Fibroblast of lung (primary cell): ENCODE measurements at places on chromosomes 7 and 10. TPM values are rescaled to one million over a fixed set of nuclear protein-coding genes. Genes with fewer than 3 reads are reported as not detected.

DNA sequence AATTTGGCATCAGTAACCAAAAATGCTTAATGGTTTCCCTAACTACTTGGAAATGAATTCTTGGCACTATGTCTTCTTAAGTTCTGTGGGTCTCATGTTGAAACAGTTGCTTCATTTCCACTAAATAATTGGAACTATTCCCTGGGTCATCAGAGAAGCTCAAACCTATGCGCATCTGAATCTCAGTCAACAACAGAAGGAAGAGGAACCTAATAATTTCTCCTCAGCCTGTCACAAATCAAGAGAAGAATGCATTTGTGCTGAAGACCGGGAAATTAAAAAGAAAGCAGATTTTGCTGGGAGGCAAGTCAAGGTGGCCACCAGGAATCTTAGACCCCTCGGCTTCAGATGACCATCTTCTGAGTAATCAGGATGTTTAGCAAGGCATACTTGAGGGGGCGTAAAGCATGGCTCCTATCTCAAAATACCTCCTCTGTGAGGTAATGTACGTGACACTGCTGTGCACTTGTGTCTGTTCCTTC is 41.4 kb downstream of the TOMM7 start:
- peak; percentile 71 for DNase-seq

DNA sequence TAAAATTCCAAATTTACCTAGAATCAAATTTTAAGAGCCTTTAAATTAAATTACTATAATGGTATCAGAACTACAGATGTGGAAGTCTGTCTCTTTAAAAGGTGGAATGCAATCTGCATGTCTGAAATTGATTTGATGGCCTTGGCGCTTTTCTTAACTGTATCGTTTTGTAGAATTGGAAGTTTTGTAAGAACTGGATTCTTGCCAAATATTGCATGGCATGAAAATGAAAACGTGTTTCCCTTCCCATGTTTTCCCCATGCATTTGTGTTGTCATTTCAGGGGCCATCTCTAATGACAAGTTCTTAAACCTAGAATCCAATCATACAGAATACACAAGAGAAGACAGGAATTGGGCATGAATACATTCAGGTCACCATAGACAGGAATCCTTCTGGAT is 162.5 kb downstream of the KIAA1217 start:
- no peak for DNase-seq

DNA sequence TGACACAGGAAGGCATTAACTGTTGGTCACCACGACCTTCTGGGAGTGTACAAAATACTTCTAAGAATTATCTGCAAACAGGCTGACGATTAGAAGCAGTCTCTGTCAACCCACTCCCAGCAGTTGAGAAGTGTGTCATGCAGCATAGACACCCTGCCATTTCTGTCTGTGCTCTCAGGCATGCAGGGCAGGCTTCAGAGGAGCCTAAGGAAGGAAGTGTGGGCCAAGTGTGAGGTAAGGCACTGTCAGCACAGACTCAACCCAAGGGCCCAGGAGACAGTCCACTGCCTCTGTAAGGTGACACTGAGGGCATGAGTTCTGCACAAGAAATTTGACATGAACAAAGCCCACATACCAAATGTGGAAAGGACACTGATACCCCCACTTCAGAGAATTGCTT is 109.0 kb upstream of the VIPR2 start:
- DNase-seq, result no peak

- peak; percentile 99 for DNase-seq
These were observed 232.5 kb downstream of the SKIDA1 start for GRCh38 chr10:21292763-21293517.

- no peak for DNase-seq
These were observed 25.3 kb downstream of the IKZF1 start for GRCh38 chr7:50329775-50330174.

- DNase-seq, result peak; percentile 47
These were observed 136.4 kb upstream of the ODAD2 start for GRCh38 chr10:28135258-28135657.

RARRES2 gene
- 65.6 and 174 TPM in 2 replicates for total RNA-seq

FGL2 gene
- total RNA-seq, result 6.2 and 97.6 TPM in 2 replicates

DNA sequence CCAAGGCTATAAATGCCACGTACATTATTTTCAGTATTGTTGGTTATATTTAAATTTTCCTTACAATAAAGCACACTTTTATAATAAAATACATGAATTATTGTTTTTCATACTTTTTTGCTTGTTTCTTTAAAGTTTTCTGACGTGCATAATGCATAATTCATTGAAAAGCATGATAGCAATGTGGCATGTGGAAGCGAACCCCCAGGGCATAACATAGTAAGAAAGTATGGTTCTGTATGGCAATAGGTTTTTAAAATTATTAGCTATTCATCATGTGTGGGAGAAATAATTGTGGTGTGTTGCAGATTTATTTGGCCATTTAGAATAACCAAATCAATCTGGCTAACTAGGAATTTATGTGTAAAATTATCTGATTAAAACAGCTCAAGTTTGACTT is 7.4 kb upstream of the HBP1 start:
- no peak for DNase-seq

- no peak for DNase-seq
These were observed 776.1 kb downstream of the MAGI2 start for GRCh38 chr7:78677391-78677790.

- DNase-seq, result no peak
These were observed 26.0 kb upstream of the GJD4 start for GRCh38 chr10:35579116-35579515.

C7orf57 gene
- not detected in 2 replicates for total RNA-seq

- DNase-seq, result no peak
These were observed 22.4 kb upstream of the PPA1 start for GRCh38 chr10:70255329-70256299.

FAM107B gene
- 18.0 and 36.0 TPM in 2 replicates for total RNA-seq

DNA sequence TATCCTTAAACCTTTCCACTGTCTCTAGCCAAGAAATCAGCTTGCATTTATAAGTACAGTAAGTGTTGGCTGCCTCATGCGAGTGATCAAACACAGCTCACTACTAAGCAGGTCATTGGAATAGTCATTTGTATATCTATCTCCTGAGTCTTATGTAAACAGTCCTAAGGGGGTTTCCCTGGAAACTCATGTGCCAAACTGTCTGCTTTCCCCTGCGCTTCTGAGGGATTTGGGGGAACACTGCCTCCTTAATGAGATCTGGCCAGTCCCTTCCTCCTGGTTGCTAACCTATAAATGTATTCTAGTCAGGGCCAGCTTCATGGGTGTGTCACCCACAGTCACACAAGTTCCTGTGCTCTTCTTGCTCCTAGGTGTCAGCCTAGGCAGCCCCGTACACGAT is 133.1 kb downstream of the CD36 start:
- DNase-seq, result no peak

DNA sequence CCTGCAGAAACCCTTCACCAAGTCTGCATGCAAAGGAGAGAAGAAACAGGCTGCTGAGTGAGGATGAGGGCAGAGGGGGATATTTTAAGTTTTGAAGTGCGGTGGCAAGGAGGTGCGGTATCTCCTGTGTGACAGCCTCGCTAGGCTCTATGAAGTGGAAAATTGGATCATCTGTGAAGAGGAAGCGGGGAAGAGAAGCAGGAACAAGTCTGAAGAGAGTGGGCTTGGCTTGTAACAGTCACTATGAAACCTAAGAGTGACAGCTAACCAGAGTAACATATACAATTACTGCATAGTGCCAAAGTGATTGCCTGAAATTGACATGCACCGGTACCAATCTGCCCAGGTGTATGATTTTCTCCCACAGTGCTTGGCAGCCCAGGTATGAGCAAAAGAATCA is 287.5 kb upstream of the KLF14 start:
- DNase-seq, result no peak

SPACDR gene
- under 0.01 and 0.50 TPM in 2 replicates for total RNA-seq

GRCh38 chr10:22624287-22624738 is 90.1 kb downstream of the PIP4K2A start:
- DNase-seq, result peak; percentile 85

SMO gene
- total RNA-seq, result 12.6 and 23.6 TPM in 2 replicates

DNA sequence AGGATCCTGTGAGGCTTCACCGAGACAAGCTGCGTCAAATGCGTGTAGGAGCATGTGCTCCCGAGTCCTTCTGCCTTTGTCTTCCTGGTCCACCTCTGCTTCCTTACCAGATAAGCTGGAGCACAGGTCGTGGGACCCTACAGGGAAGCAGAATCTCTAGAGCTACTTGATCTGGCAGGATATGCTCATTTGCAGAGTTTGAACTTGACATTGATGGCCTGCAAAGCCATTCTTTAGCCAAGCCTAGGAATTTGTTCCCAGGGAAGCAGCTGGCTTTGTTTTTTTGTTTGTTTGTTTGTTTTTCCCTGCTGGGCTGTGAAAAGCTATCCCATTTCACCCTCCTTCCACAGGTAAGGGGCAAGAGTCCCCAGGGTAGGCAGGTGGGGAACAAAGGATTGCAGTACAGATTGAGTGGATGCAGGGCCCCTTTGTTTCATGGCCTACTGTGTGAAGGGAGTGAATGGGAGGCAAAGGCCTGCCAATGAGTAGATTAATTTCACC is 200.0 kb upstream of the BMPER start:
- no peak for DNase-seq

ITIH5 gene
- total RNA-seq, result 12.4 and 49.3 TPM in 2 replicates

DNA sequence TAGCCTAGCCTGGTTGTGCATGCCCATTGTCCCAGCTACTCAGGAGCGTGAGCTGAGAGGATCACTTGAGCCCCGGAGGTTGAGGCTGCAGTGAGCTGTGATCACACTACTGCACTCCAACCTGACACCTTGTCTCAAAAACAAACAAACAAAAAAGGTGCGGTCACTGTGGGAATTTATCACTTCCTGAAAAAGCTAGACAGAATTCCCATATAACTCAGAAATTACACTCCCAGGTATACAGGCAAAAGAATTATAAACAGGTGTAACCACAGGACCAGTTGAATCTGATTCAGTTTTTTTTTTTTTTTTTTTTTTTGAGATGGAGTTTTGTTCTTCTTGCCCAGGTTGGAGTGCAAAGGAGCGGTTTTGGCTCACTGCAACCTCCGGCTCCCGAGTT is 3.2 kb upstream of the OGDH start:
- no peak for DNase-seq

DNA sequence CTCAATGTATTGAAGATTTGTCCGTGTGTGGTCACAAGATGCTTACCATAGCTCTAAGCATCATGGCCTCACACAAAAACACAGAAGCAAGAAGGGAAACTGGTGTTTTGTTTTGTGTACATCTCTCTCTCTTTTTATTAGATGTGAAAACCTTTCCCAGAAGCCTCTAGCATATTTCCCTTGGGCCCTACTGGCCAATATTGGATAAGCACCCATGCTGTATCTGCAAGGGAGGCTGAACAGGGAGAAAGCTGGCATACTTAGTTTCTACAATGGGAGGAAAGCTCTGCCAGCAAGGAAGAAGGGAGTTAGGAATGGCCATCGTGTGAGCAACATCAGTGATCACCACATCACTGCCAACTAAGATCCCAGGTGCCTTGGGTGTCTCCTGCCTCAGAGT is 9.6 kb upstream of the NAMPT start:
- DNase-seq, result no peak

DNA sequence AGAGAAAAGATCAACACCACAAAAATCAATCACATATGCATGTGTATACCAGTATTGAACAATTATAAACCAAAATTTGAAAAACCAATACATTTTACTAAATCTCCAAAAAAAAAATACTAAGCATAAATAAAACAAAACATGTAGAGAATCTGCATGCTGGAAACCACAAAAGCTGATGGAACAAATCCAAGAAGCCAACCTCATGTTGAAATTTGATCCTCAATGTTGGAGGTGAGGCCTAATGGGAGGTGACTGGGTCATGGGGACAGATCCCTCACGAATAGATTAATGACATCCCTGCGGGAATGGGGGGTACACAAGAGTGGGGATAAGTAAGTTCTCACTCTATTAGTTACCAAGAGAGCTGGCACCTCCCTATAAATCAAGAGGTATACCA is 82.5 kb downstream of the OAT start:
- DNase-seq, result peak; percentile 38

DNA sequence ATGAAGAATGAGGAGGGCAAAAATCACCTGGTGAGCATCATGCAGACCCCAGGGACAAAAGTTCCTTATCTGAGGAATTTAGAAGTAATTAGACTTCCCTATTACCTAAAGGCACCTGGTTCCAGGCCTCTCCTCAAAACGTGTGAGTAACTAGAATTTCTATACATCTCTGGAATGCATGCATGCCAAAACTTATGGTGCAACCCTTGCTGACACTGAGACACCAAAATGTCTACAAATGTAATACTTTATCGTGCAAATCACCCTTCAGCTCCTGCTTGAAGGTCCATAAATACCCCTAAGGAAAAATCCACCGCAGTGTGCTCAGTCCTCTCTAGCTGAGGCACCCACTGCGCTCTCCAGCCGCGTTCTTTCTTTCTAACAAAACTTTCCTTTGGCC is 84.2 kb downstream of the PAXIP1 start:
- no peak for DNase-seq

EPHB6 gene
- total RNA-seq, result 4.3 and 6.7 TPM in 2 replicates

DPP6 gene
- total RNA-seq, result not detected in 2 replicates

HYAL4 gene
- not detected in 2 replicates for total RNA-seq

- DNase-seq, result peak; percentile 57
These were observed 64.2 kb downstream of the CUL2 start for GRCh38 chr10:35025916-35026315.

- peak; percentile 37 for DNase-seq
These were observed 356.2 kb downstream of the RNLS start for GRCh38 chr10:88226891-88227290.

ARHGEF5 gene
- 3.0 and 3.9 TPM in 2 replicates for total RNA-seq

- no peak for DNase-seq
These were observed 135.5 kb downstream of the ALOX5 start for GRCh38 chr10:45509491-45509890.

- no peak for DNase-seq
These were observed 935 bp upstream of the ZNF736 start for GRCh38 chr7:64312826-64313225.

ZNF518A gene
- total RNA-seq, result 16.4 and 19.0 TPM in 2 replicates

- peak; percentile 97 for DNase-seq
These were observed 48.7 kb downstream of the CREB3L2 start for GRCh38 chr7:137953043-137953664.

DNA sequence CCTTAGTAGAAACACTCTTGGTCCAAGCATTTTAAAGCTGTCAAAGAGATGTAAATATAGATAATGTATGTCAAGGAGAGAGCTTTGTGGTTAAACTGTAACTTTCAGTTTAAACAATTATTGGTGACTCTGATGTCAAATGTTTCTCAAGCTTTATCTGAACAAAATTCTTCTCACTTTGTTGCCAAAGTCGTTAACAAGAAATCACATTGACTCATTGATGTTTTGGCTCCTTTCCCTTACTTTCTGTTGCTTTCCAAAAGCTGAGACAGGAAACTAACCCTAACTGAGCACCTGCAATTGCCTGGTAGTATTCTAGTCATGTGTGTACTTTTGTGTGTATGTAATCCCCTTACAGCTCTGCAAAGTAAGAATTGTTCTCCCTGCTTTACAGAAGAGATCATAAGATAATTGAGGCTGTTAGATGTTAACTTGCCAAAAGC is 108.5 kb downstream of the CFTR start:
- peak; percentile 66 for DNase-seq

DNA sequence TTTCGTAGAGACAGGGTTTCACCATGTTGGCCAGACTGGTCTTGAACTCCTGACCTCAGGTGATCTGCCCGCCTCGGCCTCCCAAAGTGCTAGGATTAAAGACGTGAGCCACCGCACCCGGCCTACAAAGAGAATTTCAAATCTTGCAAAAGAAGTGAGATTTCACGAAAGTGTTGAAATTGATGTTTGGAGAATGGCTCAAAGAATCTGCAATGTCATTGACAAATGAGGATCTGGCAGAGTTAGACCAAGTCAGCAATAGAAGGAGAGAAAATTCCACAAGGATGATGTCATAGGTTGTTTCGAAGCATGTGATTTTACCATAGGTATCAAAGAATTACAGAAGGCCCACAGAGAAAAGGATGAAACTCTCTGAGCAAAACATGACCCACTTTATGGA is 71.7 kb downstream of the LYZL2 start:
- peak; percentile 75 for DNase-seq
